Fibroblast of skin of right biceps (primary cell): ENCODE measurements at places on chromosomes 5 and 9.

GRCh38 chr5:123036391-123037103 lies at the start of gene PPIC:
Gene PPIC (minus strand): TSS chr5:123036725. CDS start chr5:123036625, 100 bp downstream.
- DNase-seq = peak; percentile 82

DNA sequence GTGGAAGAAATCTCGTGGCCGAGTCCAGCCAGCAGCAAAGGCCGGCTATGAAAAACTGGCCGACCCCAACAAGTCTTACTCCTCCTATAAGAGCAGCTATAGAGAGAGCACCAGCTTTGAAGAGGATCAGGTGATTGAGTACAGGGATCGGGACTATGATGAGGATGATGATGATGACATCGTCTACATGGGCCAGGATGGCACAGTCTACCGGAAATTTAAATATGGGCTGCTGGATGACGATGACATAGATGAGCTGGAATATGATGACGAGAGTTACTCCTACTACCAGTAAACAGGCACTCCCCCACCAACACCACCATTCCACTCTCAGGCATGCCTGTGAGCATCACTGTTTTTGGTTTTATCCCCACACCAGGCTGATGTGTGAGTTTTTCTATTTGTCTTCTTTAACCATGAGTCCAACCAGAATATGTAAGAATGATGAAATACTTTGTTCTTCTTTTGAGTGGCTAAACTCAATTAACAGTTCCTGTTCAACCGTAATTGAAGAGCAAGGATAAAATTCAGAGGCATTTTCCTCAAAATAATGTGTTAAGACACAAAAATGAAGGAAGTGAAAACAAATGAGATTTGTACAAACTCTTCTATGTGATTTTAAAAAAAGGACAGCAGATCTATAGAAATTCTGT lies 35.5 kb downstream of the RFK start:
- no peak for DNase-seq

- DNase-seq = peak; percentile 92
Measured at GRCh38 chr9:78692871-78693270, 395.9 kb downstream of the PSAT1 start.

GRCh38 chr9:105280691-105281090 lies 36.2 kb downstream of the SLC44A1 start:
- DNase-seq = peak; percentile 62

DNA sequence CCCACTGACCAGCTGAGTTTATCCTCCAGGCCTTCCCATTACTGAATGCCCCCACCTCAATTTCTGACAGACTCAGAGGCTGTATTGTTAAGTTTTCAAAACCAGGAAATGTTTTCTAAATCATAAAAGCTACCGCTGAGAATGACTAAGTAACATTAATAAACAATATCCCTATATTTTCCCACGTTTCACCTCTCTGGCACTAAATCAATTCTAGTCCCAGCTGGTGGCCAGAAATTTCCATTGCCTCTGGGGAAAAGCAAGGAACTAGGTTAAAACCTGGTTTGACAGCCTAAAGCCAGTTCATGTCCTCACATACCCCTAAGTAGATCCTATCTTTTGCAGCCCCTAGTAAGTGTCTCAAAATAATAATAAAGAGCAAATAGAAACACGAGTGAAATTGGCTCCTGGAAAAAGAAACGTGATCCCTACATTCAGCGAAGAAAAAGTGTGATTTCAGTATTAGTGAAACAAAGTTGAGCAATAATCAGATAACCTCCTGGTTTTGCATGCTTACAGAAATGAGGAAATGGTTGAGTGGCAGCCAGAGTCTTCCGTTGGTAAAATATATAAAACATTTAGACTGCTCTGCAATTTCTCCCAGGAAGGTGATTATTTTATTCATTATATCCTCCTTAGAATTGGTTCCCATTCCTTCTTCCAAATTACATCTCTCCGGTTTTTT lies 110.9 kb downstream of the ESM1 start:
- DNase-seq = no peak

- no peak for DNase-seq
Measured at GRCh38 chr5:69493396-69494133, 975 bp downstream of the OCLN start.

DNA sequence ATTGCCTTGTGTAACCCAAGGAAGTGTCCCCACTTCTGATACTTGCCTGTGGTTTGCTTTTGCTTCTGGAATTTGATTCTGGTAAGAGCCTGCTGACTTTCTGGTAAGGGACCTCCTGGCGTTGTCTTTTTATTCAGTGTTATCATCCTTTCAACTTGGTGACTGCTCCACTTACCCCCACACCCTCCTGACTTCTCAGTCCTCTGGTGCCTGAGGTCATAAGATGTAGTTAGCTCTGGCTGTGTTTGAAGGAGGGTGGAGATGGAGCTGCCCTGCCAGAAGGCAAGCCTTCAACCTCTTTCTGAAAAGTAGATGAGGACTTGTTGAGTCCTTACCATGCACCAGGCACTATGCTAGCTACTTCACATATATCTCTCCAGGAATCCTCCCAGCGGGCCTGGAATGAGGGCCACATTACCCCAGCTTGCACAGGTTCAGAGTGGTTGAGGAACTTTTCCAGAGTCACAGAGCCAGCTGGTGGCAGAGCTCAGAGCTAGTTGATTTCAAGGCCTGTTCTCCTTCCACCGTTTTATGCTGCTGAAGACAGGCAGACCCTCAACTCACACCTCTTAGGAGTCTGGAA lies 45.2 kb upstream of the PITX1 start:
- no peak for DNase-seq

- DNase-seq = peak; percentile 41
Measured at GRCh38 chr5:169591636-169592035, 8.1 kb downstream of the SPDL1 start.

- peak; percentile 12 for DNase-seq
Measured at GRCh38 chr9:77304543-77304942, 127.2 kb downstream of the VPS13A start.

DNA sequence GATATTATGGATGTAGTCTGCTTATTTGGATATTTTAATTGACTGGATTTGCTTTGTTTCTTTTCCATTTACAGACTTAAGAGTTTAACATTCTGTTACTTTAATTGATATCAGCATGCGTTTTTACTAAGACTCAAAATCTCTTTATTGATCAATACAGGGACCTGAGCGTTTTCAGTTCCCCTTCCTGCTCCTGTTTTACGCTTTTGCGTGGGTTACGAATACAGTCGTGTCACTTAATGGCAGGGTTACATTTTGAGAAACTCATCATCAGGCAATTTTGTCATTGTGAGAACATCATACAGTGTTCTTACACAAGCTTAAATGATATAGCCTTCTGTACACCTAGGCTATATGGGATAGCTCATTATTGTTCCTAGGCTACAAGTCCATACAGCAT lies 65.2 kb downstream of the PBX3 start:
- no peak for DNase-seq

- no peak for DNase-seq
Measured at GRCh38 chr5:15983392-15983791, 196.2 kb downstream of the MARCHF11 start.

GRCh38 chr9:33011831-33012230 lies 10.4 kb upstream of the APTX start:
- no peak for DNase-seq

GRCh38 chr5:131720714-131721113 lies 76.1 kb downstream of the FNIP1 start:
- DNase-seq = peak; percentile 9

GRCh38 chr5:124906339-124907097 lies 160.1 kb upstream of the ZNF608 start:
- peak; percentile 87 for DNase-seq

- DNase-seq = no peak
Measured at GRCh38 chr9:135818718-135819475, 88.4 kb downstream of the CAMSAP1 start.

GRCh38 chr5:98825582-98826375 lies 52.3 kb downstream of the RGMB start:
- no peak for DNase-seq

GRCh38 chr9:18911714-18912342 lies 121.2 kb downstream of the SAXO1 start:
- no peak for DNase-seq

DNA sequence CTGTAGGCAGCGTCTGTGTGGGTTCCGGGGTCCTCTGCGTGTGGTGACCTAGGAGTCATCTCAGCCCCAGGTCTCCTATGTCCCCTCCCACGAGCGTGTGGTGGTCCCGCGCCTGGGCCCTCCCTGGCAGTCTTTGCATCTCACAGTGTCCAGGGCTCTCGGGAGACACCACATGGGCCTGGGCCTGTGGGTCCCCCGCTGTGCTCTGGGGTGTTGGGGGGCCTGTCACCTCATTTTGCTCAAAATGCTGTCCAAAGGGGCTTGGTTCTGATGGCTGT lies 27.1 kb downstream of the CEP72 start:
- DNase-seq = no peak

GRCh38 chr5:116885825-116886224 lies 311.2 kb upstream of the SEMA6A start:
- no peak for DNase-seq

GRCh38 chr9:114555696-114556095 lies 31.9 kb upstream of the ATP6V1G1 start:
- no peak for DNase-seq

GRCh38 chr9:134650431-134651190 lies 9.0 kb downstream of the COL5A1 start:
- DNase-seq = no peak

- DNase-seq = no peak
Measured at GRCh38 chr5:58452566-58453258, 7.2 kb downstream of the PLK2 start.

GRCh38 chr9:8802242-8802641 lies 1002.7 kb upstream of the DMAC1 start:
- no peak for DNase-seq

- no peak for DNase-seq
Measured at GRCh38 chr5:172294831-172295230, 11.3 kb upstream of the UBTD2 start.

DNA sequence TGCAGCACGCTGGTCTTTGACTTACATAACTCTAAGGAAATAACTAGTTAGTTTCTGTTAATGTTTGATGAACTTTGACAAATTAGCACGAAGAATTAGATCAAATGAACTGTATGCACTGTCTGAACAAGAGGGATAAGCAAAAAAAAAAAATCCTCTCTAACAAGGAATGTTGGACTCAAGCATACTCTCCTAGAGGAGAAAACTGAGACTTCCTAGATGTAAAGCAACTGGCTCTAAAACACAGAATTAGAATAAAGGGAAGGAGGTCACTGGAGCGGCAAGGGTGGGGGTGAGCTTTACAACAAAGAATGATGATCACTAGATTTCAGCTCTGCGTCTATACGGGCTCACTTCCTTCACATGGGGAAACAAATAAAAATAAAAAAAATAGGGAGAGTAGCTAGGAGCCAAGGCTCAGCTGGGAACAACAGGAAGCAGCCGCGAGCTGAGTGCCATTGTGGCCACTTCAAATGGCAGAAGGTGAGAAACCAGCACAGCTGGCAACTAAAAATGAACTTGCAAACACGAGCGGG lies 48.7 kb upstream of the CEMIP2 start:
- no peak for DNase-seq

GRCh38 chr5:76099756-76100155 lies 16.6 kb downstream of the SV2C start:
- DNase-seq = no peak

- peak; percentile 99 for DNase-seq
Measured at GRCh38 chr5:34717426-34718327, 61.5 kb downstream of the RAI14 start.

GRCh38 chr9:79257790-79258351 lies 313.9 kb upstream of the TLE4 start:
- DNase-seq = no peak

DNA sequence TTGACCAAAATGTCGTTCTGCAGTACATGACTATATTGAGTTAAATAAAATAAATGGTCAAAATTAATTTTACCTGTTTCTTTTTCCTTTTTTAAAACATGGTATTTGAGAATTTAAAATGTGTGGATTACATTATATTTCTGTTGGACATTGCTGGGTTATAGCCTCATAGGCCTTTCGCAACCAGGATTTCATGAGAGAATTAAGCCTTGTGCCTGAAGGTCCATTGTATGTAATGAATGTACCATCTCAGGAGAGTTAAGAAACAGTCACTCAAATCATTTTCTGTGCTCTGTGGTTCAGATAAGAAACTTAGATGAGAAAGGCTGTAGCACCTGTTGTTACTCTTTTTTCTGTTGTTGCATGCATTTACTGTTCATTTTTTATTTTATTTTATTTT lies 103.5 kb downstream of the ANGPTL2 start:
- no peak for DNase-seq

GRCh38 chr5:38515646-38516045 lies 40.8 kb downstream of the LIFR start:
- peak; percentile 33 for DNase-seq

GRCh38 chr9:91421971-91422757 lies 1.5 kb downstream of the NFIL3 start:
- peak; percentile 67 for DNase-seq

DNA sequence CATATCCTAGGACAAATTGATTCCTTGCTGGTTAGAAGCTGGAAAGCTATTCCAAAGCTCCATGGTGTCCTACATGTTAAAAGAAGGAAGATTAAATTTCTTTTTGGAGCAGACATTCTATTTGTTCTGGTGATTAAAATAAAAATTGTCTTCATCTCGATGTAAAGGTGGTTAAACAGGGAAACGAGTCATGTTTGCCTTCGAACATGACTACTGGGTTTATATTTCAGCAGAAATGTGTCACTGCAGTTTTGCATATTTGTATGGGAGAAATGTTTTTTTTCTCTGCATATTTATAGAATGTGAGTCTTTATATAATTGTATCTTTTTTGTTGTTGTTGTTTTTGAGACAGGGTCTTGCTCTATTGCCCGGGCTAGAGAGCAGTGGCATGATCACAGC lies 36.4 kb downstream of the ADAMTS12 start:
- peak; percentile 52 for DNase-seq

DNA sequence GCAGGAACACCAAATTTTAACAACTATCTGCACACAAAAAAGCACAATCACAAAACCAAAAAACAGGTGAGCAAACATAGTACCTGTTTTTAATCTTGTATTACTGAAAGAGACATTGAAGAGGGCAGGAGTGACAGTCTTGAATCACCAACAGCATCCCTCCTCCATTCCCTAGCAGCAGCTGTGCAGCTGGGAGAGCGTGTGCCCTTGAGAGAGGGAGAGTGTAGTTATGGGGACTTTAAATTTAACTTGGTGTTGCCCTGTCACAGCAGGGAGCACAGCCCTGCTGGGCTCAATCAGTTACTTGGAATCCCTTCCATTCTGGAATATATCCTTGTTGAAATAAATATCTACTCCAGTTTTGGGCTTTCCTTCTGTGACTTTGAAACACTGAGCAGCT lies 1938.7 kb upstream of the NUDT12 start:
- no peak for DNase-seq

DNA sequence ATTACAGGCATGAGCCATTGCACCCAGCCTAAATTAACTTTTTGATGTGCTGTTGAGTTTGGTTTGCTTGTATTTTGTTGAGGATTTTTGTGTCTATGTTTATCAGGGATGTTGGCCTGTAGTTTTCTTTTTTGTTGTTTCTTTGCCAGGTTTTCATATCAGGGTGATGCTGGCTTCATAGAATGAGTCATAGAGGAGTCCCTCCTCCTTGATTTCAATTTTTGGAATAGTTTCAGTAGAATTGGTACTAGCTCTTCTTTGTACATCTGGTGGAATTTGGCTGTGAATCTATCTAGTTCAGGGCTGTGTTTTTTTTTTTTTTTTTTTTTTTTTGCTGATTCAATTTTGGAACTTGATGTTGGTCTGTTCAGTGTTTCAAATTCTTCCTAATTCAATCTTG lies 1164.3 kb upstream of the DMAC1 start:
- DNase-seq = peak; percentile 11
